Stimulated activated CD4-positive, alpha-beta T cell treated with anti-CD3 and anti-CD28 coated beads, Interleukin-12 subunit alpha, Interleukin-12 subunit beta, amount 100 ng/mL, for 24 hours (primary cell): ENCODE measurements at places on chromosomes 13 and 19.

GRCh38 chr19:48745208-48745995 lies 1.3 kb downstream of the IZUMO1 start:
- DNase-seq: peak; percentile 41

DNA sequence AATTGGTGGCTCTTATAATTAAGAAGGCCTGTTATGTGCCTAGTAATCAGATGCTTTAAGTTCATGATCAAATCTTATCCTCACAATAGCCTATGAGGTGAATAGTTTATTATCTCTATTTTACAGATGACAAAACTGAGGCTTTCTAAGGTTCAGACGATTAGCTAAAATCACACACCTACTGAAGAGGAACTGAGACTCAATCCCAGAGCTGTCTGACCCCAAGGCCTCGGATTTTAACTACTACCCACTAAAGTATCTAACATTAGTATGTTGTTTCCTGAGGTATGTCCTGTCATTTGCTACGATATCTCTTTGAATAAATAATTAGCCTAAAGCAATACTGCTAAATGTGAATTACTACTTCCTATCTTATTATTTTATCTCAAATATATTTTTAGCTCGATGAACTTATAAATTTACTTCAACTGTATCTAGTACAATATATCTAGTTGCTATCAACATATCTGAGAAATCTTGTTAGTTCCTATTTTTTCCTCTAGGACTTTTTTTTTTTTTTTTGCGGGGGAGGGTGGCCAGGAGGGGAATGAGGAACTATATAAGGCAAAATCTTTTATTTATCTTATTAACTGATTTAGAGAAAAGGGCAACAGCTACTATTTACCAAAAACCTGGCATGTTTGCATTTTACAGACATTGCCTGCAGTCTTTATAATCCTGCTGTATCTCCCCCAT lies 118.5 kb downstream of the ABCC4 start:
- DNase-seq: no peak

GRCh38 chr19:1912760-1913505 lies 7.7 kb downstream of the ADAT3 start:
- DNase-seq: no peak

DNA sequence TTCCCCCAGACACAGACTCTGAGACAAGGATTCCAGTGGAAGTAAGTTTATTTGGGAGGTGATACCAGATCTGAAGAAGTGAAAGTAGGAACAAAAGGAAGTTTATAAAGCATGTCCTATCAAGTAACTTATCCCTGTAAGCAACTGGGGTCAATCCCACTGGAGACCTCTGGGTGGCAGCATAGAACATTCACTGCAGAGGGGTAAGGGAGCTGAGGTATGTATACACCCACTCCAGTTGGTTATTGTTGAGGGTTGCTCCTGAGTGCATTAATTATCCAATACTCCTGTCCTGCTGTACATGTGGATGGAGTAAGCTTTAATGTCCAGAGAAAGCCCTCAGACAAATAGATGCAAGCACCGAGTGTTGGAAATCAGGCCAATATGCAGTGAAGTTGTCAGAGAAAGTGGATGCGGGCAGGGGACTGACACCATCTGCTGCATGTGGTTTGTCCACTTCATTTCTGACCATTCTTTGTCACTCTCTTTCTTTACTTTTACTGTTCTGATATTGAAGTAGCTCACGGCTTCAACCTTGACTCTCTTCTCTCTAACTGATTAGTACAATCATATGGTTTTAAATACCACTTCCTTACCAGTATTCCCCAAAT lies 46.7 kb downstream of the NOTCH3 start:
- DNase-seq: peak; percentile 31

GRCh38 chr13:92806215-92806614 lies 420.4 kb upstream of the GPC6 start:
- no peak for DNase-seq

- no peak for DNase-seq
These were observed 20.9 kb downstream of the KLHL26 start for GRCh38 chr19:18657590-18658365.

DNA sequence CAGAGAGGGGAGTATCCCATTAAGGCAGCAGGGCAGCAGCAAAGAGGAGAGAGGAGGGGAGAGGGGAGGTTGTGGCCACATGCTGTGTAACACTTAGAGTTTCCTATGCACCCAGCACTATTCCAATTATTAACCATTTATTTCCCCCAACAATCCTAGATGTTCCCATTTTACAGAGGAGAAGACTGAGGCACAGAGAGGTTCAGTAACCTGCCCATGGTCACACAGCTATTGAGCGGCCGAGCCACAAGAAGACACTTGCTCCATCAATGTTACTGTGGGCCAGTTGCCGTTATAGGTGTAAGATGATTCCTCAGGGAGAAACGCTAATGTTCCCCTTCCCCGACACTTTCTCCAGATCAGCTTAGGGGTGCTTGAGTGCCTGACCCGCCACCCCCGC lies 69.2 kb downstream of the INSR start:
- DNase-seq: no peak

- DNase-seq: no peak
These were observed 84.9 kb downstream of the CHST8 start for GRCh38 chr19:33706631-33707030.

DNA sequence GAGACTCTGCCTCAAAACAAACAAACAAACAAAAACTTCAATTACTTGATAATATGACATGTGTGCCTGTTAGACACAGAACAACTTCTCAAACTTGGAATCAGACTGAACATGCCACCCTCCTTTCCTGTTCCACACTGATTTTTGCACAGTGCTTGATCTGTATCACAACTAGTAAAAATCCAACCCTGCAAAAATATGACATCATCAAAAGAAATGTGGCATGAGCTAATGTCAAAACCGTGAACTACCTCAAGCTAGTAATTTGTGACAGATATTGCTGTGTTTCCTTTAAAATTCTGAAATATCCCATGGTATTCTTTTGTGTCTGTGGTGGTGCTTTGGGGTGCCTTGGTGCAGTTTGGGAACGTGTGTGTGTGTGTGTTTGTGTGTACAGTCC lies 8.2 kb downstream of the MYCBP2 start:
- no peak for DNase-seq

GRCh38 chr13:110418944-110419343 lies 111.9 kb downstream of the COL4A2 start:
- DNase-seq: no peak

DNA sequence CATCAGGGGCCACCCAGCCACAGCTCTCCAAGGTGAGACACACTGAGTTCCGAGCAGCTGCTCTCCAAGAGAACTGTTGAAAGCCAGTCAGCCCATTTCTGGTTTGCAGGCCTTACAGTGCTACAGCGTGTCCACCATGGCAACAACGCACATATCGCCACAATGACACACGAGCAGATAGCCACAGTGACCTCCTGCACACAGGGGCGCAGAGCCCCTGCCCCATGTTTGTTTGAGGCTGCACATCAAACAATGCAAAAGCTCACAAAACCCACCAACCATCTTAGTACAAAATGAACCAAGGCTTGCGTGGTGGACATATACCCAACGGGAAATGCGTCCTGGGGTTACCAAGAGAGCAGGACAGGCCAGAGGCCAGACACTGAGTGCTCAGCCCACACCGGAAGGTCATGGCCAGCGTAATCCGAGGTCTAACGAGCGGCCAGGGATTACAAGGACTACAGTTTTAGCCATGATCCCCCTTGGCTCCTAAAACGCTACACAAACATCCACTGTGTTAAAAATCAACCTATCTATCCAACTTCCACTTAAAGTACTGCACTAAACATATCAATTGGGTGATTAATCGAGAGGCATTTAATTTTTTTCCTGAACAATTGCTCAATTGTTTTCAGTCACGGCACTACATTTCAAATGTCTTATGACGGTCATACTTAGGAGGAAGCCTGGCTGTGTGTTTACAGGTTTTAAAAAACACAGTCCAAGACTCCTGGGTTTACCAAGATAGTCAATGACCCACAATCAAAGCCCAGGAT lies 56.0 kb downstream of the STK24 start:
- no peak for DNase-seq

DNA sequence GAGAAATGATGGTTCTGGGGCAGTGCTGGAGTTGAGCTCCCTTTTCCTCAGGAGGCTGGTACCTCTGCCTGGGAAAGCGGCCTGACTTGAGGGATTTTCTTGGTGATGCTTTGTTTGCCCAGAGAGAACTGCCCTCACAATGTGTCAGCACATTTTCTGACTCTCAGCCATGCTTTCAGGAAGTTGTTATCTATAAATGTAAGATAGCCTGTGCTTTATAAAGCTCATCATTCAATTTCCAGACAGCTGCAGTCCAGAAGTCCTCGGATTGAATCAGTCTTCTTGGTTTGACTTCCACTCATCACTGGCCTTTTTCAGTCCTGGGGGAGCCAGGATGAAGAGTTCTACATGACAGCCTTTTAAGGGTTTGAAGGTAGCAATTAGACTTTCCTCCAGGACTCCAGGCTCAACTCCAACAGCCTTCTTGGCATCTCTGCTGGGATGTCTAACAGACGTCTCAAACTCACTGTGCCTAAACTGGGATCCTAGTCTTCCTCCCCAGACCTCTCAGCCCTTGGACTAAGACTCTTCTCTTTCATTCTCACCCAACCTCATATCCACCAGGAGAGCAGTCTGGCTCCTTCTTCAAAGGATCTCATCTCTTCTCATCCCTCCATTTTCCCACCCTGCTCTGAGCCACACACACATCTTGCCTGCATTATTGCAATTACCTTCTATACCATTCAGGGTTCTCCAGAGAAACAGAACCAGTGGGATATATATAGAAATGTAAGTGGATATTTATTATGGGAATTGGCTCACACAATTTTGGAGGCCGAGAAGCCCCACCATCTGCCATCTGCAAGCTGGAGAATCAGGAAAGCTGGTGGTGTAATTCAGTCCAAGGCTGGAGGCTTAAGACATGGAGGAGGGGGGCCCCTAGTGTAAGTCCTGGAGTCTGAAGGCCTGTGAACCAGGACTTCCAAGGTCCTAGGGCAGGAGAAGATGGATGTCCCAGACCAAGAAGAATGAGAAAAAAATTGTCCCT lies 13.1 kb downstream of the ERICH6B start:
- no peak for DNase-seq

- DNase-seq: no peak
These were observed 93.3 kb upstream of the UBL3 start for GRCh38 chr13:29943686-29944085.

DNA sequence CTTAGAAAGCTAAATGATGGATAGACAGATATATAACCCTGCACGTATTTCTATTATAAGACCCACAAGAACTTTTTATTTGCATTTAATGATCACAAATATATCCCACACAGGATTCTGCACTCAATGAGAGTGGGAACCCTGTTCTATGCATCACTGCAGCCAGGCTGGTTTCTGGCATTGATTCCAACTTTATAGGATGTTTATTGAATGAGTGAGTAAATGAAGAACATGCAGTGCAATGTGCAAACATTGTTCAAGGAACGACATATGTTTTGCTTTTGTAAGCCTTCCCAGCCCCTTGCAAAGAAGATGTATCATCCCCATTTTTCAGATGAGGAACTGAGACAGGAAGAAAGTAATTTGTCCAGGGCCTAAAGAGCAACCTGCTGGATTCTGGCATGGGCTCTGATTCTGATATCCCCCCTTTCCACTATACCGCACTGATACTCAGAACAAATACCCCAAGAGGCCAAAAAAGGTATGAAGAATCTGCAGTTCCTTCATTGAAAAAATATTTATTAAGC lies 246.3 kb downstream of the LACC1 start:
- no peak for DNase-seq

DNA sequence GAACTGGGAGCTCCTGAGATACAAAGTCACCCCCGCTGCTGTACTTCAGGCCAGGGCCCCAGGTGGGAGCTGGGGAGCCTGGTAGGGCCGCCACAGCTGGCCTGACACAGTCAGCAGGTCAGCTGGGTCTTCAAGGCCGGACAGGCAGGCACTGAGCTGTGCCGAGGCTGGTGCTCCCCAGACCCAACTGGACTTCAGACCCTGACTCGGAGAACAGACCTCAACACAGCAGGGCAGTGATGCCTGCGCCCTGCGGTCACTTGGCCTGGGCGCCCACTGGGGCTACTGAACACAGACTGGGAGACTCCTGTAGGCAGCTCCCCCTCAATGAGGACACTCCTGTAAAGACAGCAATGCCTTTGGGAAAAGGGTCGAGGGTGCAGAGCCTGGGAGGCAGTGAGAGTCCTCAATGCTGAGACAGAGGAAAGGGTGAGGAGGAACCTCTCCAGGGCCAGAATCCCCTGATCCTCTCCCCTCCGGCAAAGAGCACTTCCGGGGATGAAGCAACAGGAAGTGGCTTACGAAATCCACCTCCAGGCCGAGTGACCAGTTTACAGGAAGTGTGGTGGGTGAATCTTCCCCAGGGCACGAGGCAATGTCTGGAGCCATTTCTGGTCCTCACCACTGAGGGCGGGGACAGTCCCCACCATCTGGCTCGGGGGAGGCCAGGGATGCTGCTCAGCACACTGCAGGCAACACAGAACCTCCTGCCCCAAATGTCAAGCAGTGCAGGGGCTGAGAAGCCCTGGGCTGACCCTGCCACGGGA lies 40.8 kb upstream of the ISYNA1 start:
- DNase-seq: peak; percentile 36

- no peak for DNase-seq
These were observed 412 bp downstream of the ZNF528 start for GRCh38 chr19:52398081-52398441.

DNA sequence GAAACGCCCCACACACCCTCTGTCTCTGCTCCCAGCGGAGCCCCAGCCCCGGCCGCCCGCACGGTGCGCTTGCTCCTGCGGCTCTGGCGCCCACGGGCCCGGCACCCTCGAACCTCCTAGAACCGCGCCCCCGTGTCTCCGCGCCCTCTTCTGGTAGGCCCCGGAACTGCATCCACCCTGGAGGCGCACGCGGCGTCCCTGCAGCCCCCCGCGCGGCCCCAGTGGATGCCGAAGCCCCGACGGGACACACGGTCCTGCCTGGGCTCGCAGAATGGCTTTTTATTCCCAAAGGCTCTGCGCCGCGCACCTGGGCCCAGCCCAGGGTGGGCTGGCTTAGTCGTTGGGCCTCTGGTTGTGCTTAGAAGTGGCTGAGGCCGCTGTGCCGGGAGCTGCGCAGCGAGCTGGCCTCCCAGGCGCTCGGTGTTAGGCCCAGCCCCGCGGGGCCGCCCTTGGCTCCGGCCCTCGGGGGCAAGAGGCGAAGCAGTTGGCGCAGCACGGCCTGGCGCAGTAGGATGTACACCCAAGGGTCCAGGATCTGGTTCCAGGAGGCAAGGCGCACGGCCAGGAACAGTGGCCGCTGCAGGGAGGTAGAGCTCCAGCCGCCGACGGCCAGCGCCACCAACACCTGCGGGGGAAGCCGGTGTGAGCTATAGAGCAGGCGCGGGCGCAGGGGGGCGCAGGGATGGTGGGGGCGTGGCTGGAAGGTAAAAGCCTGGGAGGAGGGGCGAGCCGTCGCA lies 2.8 kb downstream of the PTGER1 start:
- DNase-seq: peak; percentile 68

DNA sequence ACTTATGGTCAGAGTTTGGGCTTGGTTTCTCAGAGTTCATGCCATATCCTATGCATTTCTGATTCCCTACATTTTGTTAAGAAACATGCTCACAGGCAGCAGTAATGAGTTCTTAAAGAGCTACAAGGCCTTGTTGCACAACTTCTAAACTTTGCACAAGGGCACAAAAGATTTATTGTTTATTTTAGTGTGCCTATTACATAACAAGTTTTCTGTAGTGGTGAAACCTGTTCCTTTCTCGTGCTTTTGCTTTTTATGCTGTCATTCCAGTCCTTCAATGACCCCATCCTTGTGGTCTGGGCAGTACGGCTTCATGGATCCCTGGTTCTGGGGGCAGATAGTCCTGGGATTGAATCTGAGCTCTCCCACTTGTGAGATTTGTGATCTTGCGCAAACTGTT lies 17.8 kb downstream of the ZNF507 start:
- DNase-seq: no peak

GRCh38 chr13:100652510-100652909 lies 22.1 kb downstream of the TMTC4 start:
- no peak for DNase-seq

GRCh38 chr19:8311461-8312260 lies 3.5 kb upstream of the CD320 start:
- no peak for DNase-seq
